ENCODE measurements at places on chromosomes 12 and 14. TPM values are rescaled to one million over a fixed set of nuclear protein-coding genes. Genes with fewer than 3 reads are reported as not detected.

DNA sequence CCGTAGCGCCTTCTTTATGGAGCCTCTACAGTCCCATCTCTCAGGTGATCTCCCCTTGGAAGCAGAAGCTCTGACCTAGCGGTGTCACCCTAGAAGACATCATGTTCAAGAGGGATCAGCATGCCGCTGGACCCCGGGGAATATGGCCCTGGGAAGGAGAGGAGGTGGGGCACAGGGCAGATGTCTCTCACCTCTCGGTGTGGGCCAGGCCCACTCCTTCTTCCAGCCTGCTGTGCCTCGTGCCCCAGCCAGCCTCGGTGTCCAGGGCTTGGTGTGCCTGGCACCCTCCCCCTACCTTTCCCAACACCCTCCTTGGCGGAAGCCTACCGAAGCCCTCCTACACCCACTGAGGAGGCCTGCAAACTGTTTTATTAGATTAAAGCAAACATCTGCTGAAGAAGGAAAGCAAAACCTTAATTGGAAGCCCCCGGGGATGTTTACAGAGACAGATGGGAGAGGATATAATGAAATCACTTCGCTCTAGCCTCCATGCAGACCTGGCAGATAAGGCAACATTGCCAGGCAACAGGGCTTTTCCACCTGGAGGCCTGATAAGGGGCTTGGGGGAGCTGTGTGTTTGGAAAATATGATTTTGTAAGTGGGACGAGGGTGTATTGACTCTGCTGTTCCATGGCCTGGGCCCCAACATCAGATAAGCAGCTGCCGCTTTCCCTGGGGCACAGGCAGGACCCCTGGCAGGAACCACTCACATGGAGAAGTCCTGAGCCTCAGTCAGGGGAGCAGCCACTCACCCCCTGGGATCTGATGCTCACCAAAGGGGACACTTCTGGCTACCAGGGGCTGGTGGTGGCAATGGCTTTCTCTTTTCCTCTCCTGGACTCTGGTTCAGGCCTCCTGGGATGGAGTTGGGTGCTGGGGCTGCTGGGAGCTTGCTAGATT is 5.7 kb upstream of the CHGA start:
- no peaks in the 10 kb centered on the region for H3K4me1 ChIP-seq
- H3K27ac ChIP-seq: no peak overlapping the region
- H3K27me3 ChIP-seq: peaks cover 16% of the 10 kb centered on the region

DNA sequence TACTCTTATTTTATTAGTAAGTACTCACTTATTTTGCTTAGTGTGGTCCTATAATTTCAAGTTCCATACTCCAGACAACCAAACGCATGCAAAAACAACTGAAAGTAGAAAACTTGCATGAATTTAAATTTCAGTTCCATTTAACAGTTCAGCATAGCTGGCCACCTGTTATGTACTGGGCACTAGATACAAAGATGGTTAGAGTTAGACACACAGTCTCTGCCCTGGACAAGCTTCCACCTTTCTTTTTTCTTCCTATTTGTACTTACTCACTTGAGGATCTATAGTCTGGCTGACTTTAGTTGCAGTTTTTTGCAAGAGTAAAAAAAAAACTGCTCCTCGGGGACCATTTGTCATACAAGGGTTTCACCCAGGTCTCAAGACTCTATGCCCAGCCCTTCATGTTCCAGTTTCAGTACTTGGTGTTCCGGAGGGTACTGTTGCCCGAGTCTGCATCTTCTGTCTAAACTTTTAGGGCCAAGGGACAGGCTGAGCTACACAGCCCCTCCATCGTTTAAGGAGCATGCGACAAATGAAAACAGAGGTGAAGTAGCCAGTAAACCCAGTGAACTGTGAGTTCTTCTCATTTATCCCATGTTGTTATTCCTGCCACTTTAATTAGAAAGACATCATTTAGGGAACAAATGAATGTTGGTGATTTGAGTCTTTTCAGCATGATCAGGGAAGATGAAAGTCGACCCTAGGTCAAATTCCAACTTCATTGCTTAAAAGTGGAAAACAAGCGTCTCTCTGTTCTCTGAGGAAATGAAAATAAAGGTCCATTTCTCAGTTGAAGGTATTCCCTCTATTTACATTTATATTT is 22.3 kb downstream of the RPGRIP1 start:
- H3K27ac ChIP-seq: no peak overlapping the region
- H3K27me3 ChIP-seq: no peaks in the 10 kb centered on the region
- H3K4me1 ChIP-seq: peaks cover 5% of the 10 kb centered on the region
- no peak for DNase-seq

The PPP4R3A gene
- total RNA-seq: 76.2 TPM

The OR4E2 gene
- total RNA-seq: not detected

DNA sequence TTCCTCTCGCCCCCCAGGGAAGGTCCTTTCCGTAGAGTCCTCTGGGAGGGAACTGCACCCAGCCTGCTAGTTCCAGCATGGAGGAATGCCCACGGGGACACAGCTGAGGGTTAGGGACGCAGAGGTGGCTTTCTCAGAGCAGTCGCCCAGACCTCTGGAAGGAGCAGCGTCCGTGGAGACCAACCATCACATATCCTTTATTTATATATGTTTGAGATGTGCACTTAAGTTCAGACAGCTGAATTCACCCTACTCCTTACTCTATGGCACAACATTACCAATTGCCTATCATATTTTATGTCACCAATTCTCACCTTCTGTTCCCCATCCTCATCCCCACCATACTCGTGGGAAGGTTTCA is 305.6 kb upstream of the DIO3 start:
- no peaks in the 10 kb centered on the region for H3K27me3 ChIP-seq
- no peaks in the 10 kb centered on the region for H3K4me1 ChIP-seq
- H3K27ac ChIP-seq: no peak overlapping the region

- H3K4me1 ChIP-seq: no peaks in the 10 kb centered on the region
- H3K36me3 ChIP-seq: no peaks in the 10 kb centered on the region
- H3K4me3 ChIP-seq: no peak overlapping the region
Observed at GRCh38 chr14:38168416-38168815, 39.3 kb upstream of the SSTR1 start.

The RNASE2 gene
- 14.3 TPM for total RNA-seq

The GLIPR1 gene
- 14.6 TPM for total RNA-seq

- DNase-seq: no peak
- no peaks in the 10 kb centered on the region for H3K4me1 ChIP-seq
- no peaks in the 10 kb centered on the region for H3K27me3 ChIP-seq
- H3K36me3 ChIP-seq: no peaks in the 10 kb centered on the region
- no peak overlapping the region for H3K4me3 ChIP-seq
Observed at GRCh38 chr12:101995684-101996083, 66.1 kb downstream of the WASHC3 start.
